ENCODE measurements at places on chromosomes 5 and 9.
A peak's percentile ranks its signal among the peaks of the same experiment; 100 is the strongest.

GRCh38 chr9:109098171-109098959, 21.4 kb downstream of the TMEM245 start:
- DNase-seq: peak; percentile 90

DNA sequence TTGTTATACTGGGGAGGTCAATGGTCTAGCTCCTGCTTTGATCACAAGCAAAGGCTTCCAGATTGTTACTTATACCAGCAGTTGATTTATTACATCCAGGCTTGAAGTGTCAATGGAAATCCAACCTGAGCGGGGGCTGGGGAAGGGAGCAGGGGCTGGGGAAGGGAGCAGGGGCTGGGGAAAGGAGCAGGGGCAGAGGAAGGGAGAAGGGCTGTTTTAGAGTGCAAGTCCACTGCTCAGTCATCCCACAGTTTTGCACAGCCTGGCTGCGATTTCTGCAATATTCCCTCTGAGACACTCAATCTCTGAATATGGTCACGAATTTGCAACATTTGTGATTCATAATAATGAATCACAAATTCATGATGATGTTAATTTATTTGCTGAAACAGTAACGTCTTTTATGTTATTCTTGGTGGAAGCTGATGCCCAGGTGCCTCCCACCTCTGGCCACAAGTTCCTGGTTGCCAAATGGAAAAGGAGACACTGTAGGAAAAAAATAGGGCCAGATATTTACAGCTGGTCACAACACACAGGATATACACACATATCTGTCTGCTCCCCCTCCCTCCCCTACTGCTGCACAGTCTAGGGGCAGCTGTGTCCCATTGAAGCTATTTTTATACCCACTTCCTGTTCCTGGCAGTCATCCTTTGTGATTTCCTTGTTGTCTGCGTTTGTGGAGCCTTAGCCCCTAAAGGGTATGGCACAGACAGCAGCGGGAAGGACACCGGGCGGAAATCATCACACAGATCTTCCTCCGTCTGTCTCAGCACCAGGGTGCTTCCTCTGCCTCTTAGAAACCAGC, 325.1 kb downstream of the GADD45G start:
- DNase-seq: no peak

DNA sequence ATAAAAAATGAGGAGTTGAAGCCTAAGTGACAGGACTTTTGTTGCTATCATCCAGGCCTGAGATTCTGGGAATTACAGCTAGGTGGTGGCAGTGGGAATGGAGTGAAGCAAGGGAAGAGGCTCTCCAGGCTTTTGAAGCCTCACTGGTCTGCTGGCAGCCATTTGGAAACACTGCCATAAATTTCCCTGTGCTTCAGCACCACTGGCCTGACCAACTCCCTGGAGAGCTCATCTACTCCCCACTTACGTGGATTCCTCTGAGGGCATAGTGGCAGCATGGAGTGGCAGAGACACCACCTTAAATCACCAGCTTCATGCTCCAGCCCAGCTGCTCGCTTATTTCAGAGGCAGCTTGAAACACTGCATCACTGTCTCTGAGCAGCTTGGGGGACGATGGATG, 518.2 kb downstream of the TLR4 start:
- DNase-seq: no peak

GRCh38 chr9:122126331-122127261, 33.0 kb downstream of the NDUFA8 start:
- DNase-seq: peak; percentile 20

- peak; percentile 93 for DNase-seq
Measured at GRCh38 chr5:136001466-136001981, 27.3 kb upstream of the TGFBI start.

- DNase-seq: no peak
Measured at GRCh38 chr5:89064054-89064453, 181.1 kb upstream of the MEF2C start.

- DNase-seq: no peak
Measured at GRCh38 chr9:109488791-109489492, 9.2 kb downstream of the PTPN3 start.

GRCh38 chr5:103414604-103415003, 148.0 kb downstream of the NUDT12 start:
- DNase-seq: no peak

DNA sequence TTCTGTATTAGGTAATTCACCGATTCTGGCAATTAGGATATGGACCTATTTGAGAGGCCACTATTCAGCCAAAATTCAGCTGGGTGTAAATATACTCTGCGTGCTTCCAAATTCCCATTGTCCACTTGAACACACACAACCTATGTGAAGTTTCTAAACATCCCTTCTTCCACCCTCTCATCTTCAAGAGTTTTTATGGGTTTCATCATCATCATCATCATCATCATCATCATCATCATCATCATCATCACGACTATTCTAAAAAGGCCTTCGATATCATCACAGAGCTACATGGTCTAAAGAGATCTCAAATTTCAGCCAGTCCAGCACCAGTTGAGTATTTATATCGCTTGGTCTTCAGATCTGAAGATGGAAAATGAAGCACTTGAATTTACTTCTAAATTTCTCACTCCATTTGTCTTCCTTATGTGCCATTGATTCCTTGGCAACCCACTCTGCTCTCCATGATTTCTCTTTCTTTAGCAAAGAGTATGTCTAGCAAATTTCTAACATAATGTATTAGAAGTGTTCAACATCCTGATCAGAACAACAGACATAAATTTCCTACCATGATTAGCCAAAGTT, 49.2 kb upstream of the HMHB1 start:
- no peak for DNase-seq

DNA sequence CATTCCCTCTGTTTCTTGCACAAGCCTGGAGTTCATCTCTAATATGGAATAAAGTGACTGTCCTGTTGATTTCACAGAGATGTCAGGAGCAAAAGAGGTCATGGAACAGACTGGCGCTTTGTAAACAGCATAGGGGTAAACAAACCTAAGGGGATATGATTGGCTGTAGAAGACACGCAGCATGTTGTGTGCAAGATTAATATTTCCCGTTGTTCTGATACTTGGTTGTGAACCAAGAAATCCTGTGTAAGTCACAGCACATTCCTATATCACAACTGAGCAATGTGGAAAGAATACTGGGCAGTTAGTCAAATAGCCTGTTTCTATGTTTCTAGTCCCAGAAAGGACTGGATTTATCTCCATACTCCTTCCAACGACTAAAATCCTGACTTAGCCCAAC, 3.2 kb downstream of the ADAMTS12 start:
- DNase-seq: no peak

DNA sequence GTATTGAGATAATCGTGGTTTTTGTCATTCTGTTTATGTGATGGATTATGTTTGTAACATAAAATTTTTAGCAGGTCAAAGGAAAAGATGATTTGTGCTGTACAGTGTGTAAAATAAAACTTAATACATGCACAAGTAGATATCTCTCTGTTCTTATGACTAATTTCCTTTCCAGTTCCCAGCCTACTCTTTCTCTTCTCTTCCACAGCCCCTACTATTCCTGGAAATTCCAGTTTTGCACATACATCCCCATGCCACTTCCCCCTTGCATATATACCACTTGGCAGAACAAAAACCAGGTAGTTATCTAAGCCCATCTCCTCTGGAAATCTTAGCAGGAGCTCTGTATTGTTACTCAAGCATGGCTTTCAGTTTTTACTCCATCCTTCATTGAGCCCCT, 20.2 kb downstream of the TEK start:
- DNase-seq: no peak
